ENCODE measurements at places on chromosomes 1 and 21.

DNA sequence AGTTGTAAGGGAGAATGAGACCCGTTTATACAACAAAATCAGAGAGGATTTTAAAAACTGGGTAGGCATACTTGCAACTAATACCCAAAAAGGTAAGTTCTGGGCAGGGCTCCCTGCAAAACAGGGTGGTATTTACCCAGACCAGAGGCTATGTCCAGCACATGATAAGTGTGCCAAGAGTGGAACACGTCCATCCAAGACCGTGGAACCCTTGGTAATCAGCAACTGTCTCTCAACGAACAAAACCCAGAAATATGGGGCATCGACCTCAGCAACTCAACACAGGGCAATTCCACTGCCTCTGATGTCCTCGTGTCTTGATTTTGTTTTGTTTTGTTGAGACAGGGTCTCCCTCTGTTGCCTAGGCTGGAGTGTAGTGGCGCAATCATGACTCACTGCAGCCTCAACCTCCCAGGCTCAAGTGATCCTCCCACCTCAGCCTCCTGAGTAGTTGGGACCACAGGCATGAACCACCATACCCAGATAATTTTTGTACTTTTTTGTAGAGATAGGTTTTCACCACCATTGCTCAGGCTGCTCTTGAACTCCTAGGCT lies 26.7 kb upstream of the MX1 start:
- no peak for DNase-seq

DNA sequence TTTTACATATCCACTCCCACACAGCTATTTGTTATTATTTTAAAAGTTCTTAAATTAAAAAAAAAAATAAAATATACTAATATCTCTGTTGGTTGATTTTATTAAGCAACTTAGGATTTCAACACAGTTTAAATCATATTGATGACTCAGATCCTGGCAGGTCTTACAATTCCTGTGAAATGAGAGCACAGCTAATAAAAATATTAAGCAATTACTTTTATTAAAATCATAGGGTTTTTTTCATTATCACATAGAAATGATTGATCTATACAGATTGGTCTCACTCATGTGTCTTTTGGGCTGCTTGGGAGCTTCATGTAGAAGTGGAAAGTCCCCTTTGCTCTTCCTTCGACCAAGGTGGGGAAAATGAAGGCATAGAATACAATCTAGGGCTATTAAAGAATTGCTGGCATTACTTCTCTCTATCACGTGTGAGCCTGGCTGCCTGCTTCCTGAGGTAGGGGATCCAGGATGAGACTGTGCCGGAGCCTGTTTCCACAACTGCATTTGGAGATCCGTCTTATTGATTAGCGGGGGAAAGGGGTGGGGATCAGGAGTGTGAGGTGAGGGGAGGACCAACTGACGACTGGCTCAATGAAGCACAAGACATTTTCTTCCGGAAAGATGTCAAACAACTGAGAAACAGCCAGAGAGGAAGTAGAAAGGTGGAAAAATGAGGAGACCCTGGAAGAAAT lies 858.0 kb downstream of the USP25 start:
- DNase-seq = peak; percentile 67

DNA sequence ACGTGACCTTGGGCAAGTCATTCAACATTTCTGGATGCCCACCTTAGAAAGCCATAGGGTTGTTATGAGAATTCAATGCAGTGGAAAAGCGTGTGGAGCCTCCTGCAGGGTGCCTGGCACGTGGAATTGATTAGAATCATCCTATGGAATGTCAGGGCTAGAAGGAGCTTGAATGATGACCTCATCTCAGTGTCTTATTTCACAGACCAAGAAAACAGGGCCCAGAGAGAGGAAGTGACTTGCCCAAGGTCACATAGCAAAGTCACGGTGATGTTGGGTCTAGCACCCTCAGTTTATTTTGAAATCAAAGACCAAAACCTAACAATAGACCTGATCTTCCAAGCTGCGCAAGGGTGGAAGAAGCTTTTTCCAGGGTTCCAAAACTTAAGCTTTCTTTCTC lies 6.0 kb downstream of the TRABD2B start:
- DNase-seq = peak; percentile 59

GRCh38 chr1:202009326-202010179 lies 834 bp upstream of the ELF3 start:
- DNase-seq = peak; percentile 40

GRCh38 chr1:97505816-97506215 lies 415.0 kb downstream of the DPYD start:
- no peak for DNase-seq

Measured in fibroblast of skin of left biceps (primary cell).